SK-N-DZ (cell line): ENCODE measurements at places on chromosomes 7 and 10.

- no peak for DNase-seq
Observed at GRCh38 chr7:26449175-26450165, 157.8 kb downstream of the SNX10 start.

- no peak for DNase-seq
Observed at GRCh38 chr7:4174884-4175283, 507.2 kb upstream of the FOXK1 start.

DNA sequence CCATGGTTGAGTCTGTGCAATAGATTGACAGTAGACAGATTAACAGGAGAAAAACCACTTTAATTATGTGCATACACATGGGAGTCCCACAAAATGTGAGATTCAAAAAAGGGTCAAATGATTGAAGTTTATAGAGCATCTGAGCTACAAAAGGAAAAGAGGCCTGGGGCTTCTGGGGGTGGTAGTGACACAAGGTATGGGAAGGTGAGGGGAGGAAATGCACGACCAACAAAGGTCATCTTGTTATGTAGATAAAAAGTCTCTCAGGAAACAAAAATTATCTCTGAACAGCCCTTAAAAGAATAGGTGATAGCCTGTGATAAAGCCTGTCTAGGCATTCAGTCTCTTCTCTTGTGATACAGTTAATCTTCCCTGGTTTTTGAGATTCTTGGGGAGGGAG is 141.7 kb downstream of the SEC23IP start:
- no peak for DNase-seq

DNA sequence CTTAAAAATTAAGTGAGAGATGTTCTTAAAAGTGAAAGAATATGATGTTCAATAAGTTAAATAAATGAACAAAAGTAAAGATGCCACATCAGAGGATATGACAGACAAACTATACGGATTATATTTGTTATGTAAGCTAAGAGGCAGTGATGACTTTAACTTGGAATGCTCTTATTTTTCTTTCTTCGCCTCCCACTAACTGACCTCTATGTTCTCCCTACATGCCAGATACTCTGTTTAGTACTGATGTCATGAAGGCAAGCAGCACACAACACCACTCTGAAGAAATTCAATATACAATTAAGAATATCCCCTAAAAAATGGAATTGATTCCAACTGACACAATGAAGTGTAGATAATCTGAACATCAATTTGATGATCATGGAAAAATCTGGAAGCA is 223.4 kb downstream of the DOCK4 start:
- no peak for DNase-seq

GRCh38 chr10:103715430-103715829 is 139.9 kb downstream of the SH3PXD2A start:
- no peak for DNase-seq

GRCh38 chr7:27917774-27918314 is 177.9 kb downstream of the TAX1BP1 start:
- DNase-seq = no peak

- DNase-seq = no peak
Observed at GRCh38 chr10:114391599-114391998, 12.7 kb downstream of the AFAP1L2 start.

GRCh38 chr10:75286901-75287300 is 51.1 kb upstream of the COMTD1 start:
- DNase-seq = no peak

DNA sequence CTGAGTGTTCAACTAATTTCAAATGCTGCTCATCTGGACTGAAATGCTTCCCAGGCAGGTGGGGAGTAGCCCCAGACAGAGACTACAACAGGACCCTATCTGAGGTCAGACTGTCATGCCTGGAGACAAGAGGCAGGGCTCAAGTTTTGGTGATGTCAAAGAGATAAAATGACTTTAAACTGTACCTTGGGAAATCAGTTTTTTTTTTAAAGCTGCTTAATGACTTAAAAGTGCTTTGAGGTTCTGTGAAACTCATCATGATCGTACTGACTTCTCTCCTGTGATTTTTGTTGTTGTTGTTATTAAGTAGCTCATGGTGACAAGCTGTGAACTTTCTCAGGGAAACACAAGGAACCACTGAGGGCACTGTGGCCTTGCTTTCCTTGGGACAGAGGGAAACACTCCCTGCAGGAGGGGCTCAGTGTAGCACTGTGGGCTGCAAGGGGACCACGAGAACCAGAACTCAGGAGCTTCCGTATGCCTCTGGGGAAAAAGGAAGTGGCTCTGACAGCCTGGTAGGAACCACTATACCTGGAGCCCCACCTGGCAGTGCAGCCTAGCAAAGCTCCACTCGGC is 9.5 kb downstream of the HIPK2 start:
- DNase-seq = no peak
